Common myeloid progenitor, CD34-positive (primary cell): ENCODE measurements at places on chromosomes 7 and 10.

DNA sequence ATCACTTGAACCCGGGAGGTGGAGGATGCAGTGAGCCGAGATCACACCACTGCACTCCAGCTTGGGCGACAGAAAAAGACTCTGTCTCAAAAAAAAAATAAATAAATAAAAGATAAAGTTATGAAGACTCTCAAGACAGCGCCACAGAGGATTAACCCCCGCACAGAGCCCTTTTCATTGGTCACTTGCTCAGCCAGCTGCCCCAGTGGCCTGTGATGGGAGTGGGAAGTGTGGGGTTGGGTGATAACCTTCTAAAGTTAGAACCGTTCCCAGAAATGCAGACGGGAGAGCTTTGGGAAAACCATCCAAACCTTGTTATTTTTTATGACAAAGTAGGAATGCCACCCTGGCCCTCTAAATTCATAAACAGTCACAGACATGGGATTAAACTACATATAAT is 57.4 kb downstream of the PARP12 start:
- DNase-seq = no peak

DNA sequence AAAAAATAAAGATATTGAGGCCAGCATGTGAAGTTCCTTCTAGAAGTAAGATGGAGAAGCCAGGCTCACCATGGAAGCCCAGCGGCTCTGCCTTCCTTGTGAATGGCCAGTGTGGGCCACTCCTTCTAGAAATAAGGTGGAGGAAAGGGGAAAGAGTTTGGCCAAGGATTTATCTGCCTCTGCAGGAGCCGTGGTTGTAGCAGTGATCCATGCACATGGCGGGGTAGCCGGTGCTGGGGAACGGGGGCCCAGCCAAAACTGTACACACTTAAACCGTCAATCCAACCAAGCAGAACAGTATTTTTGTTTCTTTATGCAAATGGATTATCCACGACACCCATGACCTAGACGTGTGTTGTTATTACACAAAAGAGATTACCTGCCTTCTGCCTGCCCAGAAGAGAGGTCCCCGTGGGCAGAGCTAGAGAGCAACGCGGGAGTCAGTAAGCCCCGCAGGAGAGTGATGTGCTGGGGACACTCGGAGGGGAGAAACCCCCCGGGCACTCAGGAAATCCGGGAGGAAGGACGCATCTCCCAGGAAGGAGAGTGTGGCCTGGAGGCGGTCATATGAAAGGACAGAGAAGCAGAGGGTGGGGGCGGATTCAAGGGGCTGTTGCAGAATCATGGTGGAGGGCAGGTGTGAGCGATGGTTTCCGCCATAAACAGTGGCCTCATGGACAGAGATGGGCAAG is 218.4 kb upstream of the PPP2R2D start:
- no peak for DNase-seq

- peak; percentile 38 for DNase-seq
Measured at GRCh38 chr10:92914478-92915325, 66.4 kb downstream of the EXOC6 start.

GRCh38 chr7:44162179-44162578 is 21.0 kb upstream of the MYL7 start:
- DNase-seq = no peak
